Astrocyte of the cerebellum (primary cell): ENCODE measurements at places on chromosomes 11 and 22.

- DNase-seq: no peak
Observed at GRCh38 chr11:108902027-108902469, 237.2 kb downstream of the DDX10 start.

- DNase-seq: no peak
Observed at GRCh38 chr11:130932086-130932712, 15.9 kb upstream of the SNX19 start.

- no peak for DNase-seq
Observed at GRCh38 chr11:17366495-17366894, 14.9 kb downstream of the NCR3LG1 start.

- no peak for DNase-seq
Observed at GRCh38 chr11:110199184-110199981, 97.0 kb downstream of the RDX start.

DNA sequence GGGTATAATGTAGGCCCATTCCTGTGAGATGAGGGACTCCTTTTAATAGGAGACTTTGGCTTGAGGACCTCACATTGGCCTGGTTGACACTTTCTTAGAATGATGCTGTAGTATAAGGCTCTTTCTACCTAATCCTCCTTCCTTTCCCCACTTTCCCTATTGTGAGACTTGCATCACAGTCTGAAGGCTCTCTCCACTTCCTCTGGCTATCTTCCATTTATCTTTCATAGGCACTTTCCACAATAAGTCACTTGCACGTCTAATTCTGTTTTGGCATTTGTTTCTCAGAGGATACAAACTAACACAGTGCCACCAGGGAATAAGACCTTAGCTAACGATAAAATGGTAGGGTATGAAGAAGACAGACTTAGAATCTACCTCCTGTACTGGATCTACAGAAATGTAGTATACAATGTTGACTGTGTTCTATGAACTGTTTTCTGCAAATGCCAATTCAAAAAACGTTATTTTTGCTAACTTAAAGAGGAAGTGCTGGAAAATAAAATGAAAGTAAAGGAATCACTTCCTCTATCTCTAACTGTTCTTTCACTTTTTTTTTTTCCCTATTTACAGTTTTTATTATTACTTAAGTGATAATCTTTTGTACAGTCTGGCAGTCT lies 17.9 kb upstream of the PDE3B start:
- DNase-seq: no peak

- DNase-seq: no peak
Observed at GRCh38 chr22:32226326-32227104, 21.6 kb upstream of the RFPL2 start.
